Heart left ventricle (tissue), 16 donors: ENCODE measurements at places on chromosomes 4 and X. TPM values are rescaled to one million over a fixed set of nuclear protein-coding genes. Genes with fewer than 3 reads are reported as not detected.

Gene GPAT3
- 26.8 TPM for total RNA-seq

Gene IGSF1
- 1.1 TPM for total RNA-seq

Gene TEX11
- total RNA-seq, result not detected

Gene EGF
- 15.0 TPM for total RNA-seq

Gene CLDN22
- total RNA-seq, result not detected

DNA sequence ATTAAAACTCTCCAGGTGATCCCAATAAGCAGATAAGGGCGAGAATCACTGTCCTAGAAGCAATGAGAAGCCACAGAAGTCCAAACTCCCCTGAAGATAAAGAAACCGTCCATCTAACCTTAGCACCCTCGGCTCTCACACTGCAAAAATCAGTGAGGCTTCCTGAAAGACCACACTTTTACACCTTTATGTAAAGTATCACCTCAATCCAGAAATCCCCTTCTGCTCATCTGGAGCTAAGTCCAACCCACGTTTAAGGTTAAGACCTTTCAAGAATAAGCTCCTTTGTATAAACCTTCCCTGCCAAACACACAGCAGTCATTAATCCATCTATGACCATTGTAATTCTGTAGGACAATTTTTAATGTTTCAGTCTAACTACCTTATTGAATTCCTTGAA lies 41.7 kb downstream of the LIN54 start:
- no peak overlapping the region for H3K4me3 ChIP-seq
- no peak for DNase-seq
- no peaks in the 10 kb centered on the region for H3K4me1 ChIP-seq
- H3K36me3 ChIP-seq, result peaks cover 22% of the 10 kb centered on the region

DNA sequence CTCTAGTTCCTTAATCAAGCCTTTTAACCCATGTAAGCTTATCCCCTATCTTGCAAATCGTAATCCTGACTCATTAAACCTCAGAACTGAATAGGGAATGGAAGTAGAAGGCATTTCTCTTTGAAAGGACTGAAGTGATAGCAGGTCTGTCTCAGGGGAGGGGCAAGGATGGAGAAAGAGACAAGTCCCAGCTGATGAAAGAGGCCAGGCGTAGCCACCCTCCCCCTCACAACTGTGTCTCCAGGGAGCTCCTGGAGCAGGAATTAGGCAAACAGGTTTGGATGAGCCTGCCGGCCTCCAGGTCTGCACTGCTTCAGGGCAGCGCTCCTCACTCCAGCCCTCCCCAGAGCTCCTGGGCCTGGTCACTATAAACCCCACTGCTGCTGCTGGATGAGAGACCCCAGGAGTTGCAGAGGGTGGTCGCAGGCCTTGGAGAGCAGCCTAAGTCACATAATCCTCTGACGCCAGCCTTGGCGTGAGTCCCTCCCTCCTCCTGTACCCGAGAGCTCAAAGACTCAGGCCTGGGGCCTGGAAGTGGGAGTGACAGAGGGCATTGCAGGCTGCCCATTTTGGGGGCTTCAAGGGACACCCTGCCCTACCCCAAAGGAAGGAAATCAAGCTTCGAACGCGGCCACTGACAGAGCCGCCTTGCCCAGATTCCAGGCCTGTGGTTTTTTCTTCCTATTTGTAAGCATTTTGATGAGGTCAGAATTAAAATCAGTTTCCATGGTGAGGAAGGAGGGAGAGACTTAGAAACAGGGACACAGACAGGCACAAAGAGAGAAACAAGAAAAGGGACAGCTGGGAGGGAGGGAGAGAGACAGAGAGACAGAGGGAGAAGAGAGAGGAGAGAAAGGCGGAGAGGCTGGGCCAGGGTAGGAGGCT lies 21.2 kb upstream of the MSX1 start:
- H3K36me3 ChIP-seq, result no peaks in the 10 kb centered on the region
- H3K4me1 ChIP-seq, result no peaks in the 10 kb centered on the region
- no peak overlapping the region for H3K4me3 ChIP-seq
- H3K27ac ChIP-seq, result no peak overlapping the region
- no peak for DNase-seq
- H3K27me3 ChIP-seq, result peaks cover 13% of the 10 kb centered on the region

DNA sequence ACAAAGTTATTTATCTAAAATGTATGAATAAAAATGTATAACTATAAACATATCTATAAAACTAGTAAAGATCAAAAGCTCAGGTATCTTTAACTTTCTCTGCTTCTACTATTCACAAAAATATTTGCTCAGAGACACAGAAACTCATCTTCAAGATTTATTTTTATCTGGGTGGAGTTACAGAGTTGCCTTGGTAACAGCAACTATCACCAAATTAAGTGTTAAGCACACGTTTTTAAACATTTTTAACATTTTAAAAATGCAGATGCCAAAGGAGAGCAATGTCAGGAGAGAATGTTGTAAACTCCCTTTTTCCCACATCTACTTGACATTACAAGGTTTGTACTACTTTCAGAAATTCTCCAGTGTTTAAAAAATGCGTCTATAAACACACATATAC lies 71.4 kb downstream of the SNCA start:
- H3K27me3 ChIP-seq, result no peaks in the 10 kb centered on the region
- no peaks in the 10 kb centered on the region for H3K36me3 ChIP-seq
- DNase-seq, result no peak
- no peaks in the 10 kb centered on the region for H3K4me1 ChIP-seq

- no peak for DNase-seq
- peak overlapping the region; percentile 88 for H3K27ac ChIP-seq
- no peaks in the 10 kb centered on the region for H3K27me3 ChIP-seq
- peak overlapping the region; percentile 97 for H3K4me3 ChIP-seq
- peaks cover 9% of the 10 kb centered on the region for H3K4me1 ChIP-seq
Observed at GRCh38 chrX:23786268-23786815, 3.4 kb downstream of the SAT1 start.

- H3K27me3 ChIP-seq, result no peaks in the 10 kb centered on the region
- no peak overlapping the region for H3K4me3 ChIP-seq
- peaks cover 14% of the 10 kb centered on the region for H3K4me1 ChIP-seq
Observed at GRCh38 chr4:41389356-41389755, 132.6 kb downstream of the UCHL1 start.

GRCh38 chrX:17411205-17411604 lies 36.2 kb downstream of the NHS start:
- no peak overlapping the region for H3K27ac ChIP-seq
- H3K27me3 ChIP-seq, result no peaks in the 10 kb centered on the region
- H3K36me3 ChIP-seq, result no peaks in the 10 kb centered on the region
- H3K4me3 ChIP-seq, result no peak overlapping the region
- no peak for DNase-seq
- H3K4me1 ChIP-seq, result no peaks in the 10 kb centered on the region

GRCh38 chrX:17621566-17622270 lies 115.6 kb upstream of the SCML1 start:
- no peaks in the 10 kb centered on the region for H3K4me1 ChIP-seq
- no peaks in the 10 kb centered on the region for H3K27me3 ChIP-seq
- H3K27ac ChIP-seq, result no peak overlapping the region
- DNase-seq, result no peak
- H3K36me3 ChIP-seq, result no peaks in the 10 kb centered on the region
- no peak overlapping the region for H3K4me3 ChIP-seq

GRCh38 chr4:105990933-105991332 lies 95.7 kb downstream of the NPNT start:
- H3K36me3 ChIP-seq, result no peaks in the 10 kb centered on the region
- no peaks in the 10 kb centered on the region for H3K27me3 ChIP-seq
- DNase-seq, result peak; percentile 91
- H3K27ac ChIP-seq, result peak overlapping the region; percentile 60

DNA sequence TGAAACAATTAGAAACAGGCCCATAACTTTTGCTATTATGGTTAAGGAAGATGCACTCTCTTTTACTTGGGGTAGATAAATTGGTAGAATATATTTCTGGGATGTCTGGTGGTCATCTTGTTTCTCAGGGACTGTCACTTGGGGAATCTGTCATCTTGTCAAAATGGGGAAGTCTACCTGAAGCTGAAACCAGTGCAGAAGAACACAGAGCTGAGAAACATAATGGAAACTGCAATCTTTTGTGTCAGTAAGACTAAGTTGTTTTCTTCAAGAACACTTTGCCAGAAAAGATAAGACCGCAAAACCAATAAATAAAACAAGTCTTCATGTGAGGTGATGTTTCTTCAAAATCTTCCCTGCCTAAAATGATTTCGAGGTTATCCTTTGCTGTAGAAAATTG lies 92.0 kb downstream of the NAA11 start:
- no peaks in the 10 kb centered on the region for H3K36me3 ChIP-seq
- no peaks in the 10 kb centered on the region for H3K4me1 ChIP-seq
- no peak overlapping the region for H3K4me3 ChIP-seq
- H3K27ac ChIP-seq, result no peak overlapping the region
- DNase-seq, result no peak
- no peaks in the 10 kb centered on the region for H3K27me3 ChIP-seq
